M059J (cell line): ENCODE measurements at places on chromosomes 13 and 19.
A peak's percentile ranks its signal among the peaks of the same experiment; 100 is the strongest.

GRCh38 chr19:18646535-18647370, 9.9 kb downstream of the KLHL26 start:
- no peak for DNase-seq

DNA sequence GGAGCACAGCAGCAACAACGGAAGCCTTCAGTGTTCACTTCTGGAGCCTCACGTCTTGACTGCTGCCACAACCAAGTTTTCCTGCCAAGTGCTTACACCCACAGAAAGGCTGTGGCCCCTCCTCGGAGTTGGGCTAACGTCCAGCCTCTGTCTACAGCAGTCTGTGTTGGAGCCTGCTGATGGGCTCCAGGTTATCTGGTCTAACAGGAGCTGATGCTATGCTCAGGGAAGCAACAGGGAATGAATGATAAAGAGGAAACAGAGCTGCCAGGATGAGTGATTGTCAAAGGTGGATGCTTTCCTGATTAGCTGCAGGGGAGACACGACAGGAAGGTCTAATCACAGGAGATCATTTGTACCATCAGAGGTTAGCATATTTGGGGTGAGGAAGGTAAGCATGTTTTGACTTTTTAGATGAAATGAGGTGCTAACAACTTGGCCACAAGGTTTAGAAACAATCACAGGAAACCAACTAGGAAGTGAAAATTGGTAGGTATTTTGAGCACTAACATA, 53.8 kb upstream of the RCBTB2 start:
- no peak for DNase-seq

- peak; percentile 80 for DNase-seq
These were observed 28.4 kb upstream of the ZNF681 start for GRCh38 chr19:23787106-23787505.

- no peak for DNase-seq
These were observed 1.2 kb upstream of the SLAIN1 start for GRCh38 chr13:77696006-77696878.

DNA sequence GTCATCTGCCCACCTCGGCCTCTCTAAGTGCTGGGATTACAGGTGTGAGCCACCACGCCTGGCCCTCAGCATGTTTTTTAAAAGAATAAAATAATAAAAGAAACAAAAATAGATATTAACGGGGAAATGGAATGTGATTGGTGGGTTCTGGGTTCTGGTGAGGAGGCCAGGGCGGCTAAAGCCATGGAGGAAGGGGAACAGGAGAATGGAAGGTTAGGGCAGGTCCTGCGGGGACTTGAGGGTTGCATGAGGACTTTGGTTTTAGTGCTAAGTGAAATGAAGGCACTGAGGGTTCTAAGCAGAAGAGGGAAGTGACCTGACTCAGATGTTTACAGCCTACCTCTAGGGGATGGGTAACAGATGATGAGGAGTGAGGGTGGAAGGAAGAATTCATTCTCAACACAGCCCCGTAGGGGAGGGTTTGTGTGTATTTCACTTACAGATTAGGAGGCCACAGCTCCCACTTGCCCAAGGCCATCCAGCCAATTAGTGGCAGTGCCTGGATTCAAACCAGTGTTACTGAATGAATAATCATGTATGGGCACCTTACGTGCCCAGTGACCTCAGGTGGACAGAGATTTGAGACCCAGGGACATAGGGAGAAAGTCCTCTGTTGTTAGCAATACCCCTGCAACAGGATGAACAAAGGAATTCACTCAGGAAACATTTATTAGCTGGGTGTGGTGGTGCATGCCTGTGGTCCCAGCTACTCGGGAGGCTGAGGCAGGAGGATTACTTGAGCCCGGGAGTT, 6.7 kb upstream of the MRPL4 start:
- DNase-seq: peak; percentile 20

GRCh38 chr19:16345457-16345856, 20.8 kb downstream of the KLF2 start:
- no peak for DNase-seq

- peak; percentile 39 for DNase-seq
These were observed 3.2 kb upstream of the LGALS13 start for GRCh38 chr19:39599116-39599515.

DNA sequence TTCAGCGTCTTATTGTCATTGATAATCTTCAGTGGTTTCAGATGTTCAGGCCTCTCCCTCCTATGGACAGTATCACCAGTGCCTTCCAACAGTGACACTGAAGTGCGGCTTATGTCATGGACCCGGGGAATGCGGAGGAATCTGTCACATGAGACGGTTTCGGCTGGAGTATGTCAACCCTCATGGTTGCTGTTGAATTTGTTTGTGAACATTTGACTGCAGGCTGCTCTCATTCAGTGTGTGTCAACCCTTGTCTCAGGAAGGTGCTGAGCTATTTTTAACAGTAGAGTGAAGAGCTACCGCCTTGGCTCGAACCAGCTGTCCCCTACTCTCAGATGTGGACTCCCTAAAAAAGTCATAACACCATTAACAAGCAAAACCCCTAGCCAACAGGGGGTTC, 138.8 kb upstream of the RNF113B start:
- no peak for DNase-seq

DNA sequence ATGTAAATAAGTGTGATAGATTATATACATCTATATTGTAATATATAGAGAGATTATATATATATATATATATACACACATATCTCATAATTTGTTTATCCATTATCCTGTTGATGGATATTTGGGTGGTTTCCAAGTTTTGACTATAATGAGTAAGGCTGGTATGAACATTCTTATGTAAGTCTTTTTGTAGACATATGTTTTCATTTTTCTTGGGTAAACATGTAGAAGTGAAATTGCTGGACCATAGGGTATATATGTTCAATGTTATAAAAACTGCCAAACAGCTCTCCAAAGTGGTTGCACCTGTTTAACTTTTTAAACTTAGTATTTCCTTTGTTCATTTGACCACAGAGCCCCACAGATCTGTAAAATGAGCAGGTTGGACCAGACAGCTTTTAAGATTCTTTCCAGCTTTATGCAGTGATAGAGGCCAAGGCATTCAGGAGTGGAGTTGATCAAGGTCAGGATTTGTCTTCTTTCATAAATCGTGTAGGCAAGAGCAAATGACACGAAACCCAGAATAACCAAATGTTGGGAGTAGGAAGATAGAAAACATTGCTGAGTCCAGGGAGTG, 21.7 kb upstream of the KATNAL1 start:
- no peak for DNase-seq

GRCh38 chr19:55526216-55527196, 10.4 kb downstream of the SBK2 start:
- DNase-seq: peak; percentile 57

- DNase-seq: no peak
These were observed 204.5 kb upstream of the SLITRK1 start for GRCh38 chr13:84086847-84087162.

- no peak for DNase-seq
These were observed 37.8 kb upstream of the GRTP1 start for GRCh38 chr13:113401452-113402415.

DNA sequence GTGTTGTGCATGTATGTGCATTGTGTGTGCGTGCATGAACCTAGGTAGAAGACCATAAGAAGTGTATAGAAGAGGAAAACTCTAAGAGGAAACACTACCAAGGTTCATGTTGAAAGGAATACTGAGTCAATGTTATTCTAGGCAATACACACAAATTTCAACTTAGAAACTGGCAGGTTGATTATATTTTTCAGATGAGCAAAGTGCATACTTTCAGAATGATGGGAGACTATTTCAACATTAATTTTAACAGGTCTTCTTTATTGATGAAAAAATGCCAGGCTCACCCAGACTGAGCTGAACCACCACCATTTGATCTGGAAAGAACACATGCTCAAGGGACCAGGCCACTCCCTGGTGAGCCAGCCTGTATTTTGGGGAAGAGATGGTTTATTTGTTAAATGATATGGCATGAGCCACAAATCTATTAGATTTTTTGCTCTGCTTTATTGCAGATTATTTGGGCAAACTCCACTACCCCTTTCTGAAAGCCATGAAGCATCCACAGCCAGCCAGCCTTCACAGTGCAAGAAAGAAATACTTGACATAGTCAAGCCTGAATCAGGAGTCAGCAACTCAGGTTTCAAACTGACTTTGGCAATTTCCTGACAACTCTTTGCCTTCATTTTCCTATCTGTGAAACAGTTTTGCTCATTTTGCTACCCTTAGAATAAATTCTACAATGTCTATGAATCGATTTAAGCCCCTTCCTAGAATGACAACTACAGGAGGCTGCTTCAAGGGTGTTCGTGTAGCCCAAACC, 368.9 kb downstream of the COG6 start:
- no peak for DNase-seq

- no peak for DNase-seq
These were observed 51.6 kb downstream of the DNAJC15 start for GRCh38 chr13:43074824-43075510.

- DNase-seq: no peak
These were observed 39.8 kb upstream of the MCF2L start for GRCh38 chr13:112928972-112929782.

DNA sequence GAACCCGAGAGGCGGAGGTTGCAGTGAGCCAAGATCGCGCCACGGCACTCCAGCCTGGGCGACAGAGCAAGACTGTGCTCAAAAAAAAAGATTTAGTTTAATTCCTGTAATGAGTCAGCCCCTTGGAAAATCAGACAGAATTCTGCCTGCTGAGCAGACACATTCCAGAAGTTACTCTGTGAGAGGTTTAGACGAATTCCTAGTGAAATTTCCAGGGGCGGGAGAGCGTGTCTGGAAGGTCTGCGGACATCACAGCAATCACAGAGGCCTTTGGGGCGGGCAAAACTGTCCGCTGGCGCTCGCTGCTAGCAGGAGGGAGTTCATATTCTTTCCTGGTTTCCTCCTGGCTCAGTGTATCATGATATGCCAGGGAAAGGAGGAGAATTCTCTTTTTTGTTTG, 17.5 kb downstream of the MISP start:
- DNase-seq: peak; percentile 78

- DNase-seq: no peak
These were observed 15.5 kb downstream of the DPP9 start for GRCh38 chr19:4707956-4708650.

- peak; percentile 98 for DNase-seq
These were observed 13.6 kb downstream of the CCDC97 start for GRCh38 chr19:41323430-41324125.

DNA sequence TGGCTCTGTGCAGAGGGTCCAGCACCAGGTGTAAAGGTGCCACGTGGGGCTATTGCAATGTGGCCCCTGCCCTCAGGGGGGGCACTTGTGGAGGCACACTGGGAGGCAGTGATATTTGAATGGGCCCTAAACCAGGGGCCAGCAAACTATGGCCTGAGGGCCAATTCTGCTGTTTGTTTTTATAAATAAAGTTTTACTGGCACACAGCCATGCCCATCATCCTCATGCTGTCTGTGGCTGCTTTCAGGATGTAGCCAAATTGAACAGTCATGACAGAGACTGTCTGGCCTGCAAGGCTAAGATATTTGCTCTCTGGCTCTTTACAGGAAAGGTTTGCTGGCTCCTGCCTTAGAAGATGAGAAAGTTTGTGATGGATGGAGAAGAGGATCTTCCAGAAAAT, 33.9 kb upstream of the RANBP3 start:
- DNase-seq: peak; percentile 21
